Fibroblast of skin of abdomen (primary cell): ENCODE measurements at places on chromosomes 5 and 9.

- DNase-seq, result no peak
Observed at GRCh38 chr5:133338504-133339355, 273.6 kb downstream of the FSTL4 start.

- DNase-seq, result no peak
Observed at GRCh38 chr9:125317704-125318103, 56.1 kb downstream of the GAPVD1 start.

GRCh38 chr5:61670941-61671340 is 338.9 kb downstream of the ZSWIM6 start:
- DNase-seq, result no peak

DNA sequence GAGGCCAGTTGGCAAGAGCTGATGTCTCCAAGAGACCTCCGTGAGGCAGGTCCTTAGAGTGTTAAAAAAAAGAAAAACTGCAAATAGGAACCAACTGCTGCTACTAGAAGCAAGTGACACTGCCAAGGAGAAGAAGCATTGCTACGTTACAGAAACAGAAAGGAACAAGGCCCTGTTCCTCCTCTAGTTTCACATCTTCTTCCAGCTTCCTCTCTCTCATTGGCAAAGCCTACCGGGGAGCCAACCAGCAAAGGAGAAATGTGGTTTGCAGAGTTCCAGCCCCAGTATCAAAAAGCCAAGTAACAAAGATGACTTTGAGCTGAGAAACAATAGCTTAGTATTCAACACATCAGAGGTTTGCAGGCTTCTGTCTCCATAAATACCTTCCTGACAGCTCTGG is 145.9 kb downstream of the PRELID2 start:
- DNase-seq, result no peak

- peak; percentile 62 for DNase-seq
Observed at GRCh38 chr5:169162407-169162806, 138.5 kb downstream of the SLIT3 start.

- DNase-seq, result no peak
Observed at GRCh38 chr5:132467287-132467984, 23.1 kb downstream of the IRF1 start.
